Astrocyte of the spinal cord (primary cell): ENCODE measurements at places on chromosomes 3 and 15.
A peak's percentile ranks its signal among the peaks of the same experiment; 100 is the strongest.

DNA sequence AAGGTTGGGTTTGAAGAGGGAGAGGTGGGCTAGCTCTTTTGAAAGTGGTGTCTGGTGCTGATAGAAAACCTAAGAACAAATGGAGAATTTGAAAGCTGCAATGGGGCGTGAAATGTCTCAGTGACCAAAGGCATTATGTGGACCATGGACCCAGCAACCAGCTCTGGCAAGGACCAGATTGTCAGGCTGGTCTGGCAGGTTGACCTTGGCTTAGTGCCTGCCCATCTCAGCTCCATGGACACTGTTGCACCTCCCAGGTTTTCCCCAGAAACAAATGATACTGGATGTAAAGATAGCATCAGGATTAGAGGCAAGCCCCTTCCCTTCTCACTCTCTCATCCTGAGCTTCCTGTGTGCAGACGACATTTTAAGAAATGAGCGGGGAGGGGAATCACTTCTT, 302.9 kb upstream of the LRRFIP2 start:
- no peak for DNase-seq

GRCh38 chr3:114902691-114903101, 244.4 kb downstream of the ZBTB20 start:
- no peak for DNase-seq

GRCh38 chr3:185498503-185499396, at the start of gene TMEM41A:
Gene TMEM41A, minus strand, starts transcription at chr3:185499035. Its CDS starts 74 bp downstream, at chr3:185498961.
- peak; percentile 89 for DNase-seq

DNA sequence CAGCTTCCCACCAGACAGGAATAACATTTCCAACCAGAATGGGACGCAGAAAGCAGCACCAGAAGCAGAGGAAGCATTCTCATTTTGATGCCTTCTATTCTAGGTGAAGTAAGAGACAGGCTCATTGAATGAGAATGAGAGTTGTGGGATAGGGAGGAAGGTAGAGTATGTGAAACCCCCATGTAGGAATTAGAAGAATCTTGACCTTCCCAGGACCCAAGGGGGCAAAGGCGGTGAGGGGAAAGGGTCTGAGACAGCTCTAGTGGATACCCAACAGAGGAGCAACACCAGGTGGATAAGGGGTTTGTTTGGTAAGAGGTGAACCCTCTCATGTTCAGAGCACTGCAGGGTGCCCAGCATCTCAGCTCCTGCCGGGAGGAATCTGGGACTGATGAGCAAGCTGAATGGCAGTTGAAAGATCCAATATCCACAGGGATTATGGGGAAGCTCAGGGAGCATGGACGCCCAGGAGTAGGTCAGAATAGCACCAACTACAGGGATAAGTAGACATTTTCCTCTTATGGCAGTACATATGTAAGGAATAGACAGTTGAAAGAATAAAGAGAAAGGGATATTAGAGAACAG, 77.0 kb downstream of the PLCL2 start:
- no peak for DNase-seq

DNA sequence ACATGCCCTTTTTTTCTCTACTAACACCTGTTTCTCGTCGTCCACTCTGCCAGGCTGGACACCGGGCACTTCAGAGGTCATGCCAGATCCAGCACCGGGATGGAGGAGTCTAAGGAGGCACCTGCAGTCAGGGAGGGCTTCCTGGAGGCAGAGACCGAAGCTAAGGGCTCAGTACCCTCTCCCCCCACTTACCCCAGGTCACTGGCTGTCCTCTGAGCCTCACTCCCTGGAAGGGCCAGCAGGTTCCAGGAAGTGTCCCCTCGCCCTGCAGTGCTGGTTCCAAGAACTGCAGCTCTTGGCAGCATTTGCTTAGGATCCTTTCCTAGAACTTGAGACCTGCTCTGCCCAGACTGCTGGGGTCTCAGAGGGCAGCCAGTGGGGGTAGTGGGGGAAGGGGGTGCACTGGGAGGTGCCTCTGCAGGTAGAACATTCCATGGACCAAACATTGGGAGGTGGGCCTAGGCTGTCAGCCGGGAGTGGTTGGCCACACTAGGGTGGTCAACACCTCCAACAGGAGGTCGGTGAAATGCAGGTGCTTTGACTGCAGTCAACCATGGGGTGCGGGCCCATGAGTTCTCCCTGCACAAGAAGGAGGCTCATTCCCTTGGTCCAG, 11.3 kb downstream of the CISH start:
- no peak for DNase-seq

GRCh38 chr15:41734079-41734478, 40.2 kb upstream of the MAPKBP1 start:
- DNase-seq: no peak

DNA sequence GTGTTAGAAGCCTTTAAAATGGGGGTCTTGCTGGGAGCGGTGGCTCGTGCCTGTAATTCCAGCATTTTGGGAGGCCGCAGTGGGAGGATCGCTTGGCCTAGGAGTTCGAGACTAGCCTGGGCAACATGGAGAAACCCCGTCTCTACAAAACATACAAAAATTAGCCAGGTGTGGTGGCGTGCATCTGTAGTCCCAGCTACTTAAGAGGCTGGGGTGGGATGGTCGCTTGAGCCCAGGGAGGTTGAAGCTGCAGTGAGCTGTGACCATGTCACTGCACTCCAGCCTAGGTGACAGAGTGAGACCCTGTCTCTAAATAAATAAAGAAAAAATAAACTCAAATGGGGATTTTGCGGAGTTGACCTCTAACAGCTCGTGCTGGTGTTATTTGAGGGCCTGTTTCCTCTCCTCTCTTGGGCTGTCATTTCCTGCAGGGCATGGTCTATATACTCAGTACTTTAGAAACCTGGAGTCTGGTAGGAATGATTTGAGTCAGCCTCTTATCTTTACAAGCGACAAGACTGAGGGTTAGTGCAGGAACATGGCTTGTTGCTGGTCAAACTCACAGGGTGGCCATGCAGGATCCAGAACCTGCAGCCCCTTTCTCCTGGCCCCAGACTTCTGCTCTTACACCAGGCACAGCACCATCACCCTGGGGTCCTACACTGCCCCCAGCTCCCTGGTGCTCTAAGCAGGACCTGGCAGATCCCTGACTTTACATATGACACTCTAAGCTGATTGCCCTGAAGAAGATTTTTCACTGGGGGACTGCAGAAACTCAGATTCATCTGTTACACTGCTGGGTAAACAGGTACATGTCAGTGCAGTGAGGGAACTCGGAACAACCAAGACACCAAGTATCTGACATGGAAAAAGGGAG, 15.1 kb downstream of the EHD4 start:
- no peak for DNase-seq

GRCh38 chr3:177345973-177346503, 148.8 kb upstream of the TBL1XR1 start:
- DNase-seq: no peak

DNA sequence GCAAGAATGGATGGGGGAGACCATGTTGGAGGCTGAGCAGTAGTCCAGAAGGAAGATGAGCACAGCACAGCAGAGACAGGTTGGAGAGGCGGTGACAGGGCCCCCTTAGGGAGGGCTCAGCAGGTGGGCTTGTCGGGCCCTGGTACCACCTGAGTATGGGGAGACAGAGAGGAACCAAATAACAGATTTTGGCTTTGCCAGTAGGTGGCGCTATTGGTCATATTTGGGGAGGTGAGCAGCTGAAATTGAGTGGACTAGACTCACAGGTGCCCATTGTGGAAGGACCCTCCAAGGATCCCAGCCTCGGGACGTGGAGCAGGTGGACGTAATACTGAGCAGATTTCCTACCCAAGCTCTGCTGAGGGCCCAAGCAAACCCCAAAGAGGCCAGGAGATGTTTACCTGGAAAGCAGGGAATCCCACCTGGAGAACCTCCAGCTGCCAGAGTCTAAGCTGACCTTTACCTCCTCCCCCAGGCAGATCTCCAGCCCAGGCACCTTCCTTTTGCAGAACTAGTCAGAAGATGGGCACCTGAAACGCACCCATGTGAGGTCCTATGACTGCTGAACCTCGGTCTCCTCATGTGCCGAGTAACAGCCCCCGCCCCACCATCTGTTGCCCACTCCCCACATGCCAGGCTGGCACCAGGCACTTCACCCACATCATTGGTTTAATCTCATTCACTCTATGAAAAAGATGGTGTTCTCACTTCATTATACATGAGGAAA, 24.6 kb upstream of the CORO2B start:
- DNase-seq: peak; percentile 62

DNA sequence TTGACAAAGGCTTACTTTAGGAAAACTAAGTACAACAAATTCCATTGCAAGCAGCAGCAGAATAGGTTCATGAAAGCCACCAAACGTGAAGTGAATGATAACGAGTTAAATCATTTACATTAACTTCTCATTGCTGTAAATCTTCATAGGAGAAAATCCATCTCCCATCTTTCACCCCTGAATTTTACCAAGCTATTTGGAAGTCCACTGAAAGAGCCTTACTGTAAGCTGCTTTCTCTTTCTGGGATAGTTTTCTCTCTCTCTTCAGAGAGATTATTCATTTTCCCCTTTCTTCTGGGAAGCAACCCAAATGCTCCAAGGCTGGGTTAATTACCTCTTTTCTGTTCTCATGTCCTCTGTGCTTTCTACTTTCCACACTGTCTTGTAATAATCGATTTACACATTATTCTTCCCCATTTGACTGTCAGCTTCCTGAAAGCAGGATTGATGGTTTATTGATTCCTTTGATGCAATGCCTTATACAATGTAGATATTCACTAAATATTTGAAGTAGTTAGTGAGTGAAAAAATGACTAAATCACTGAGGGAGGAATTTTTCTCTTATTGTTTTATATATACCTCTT, 914.3 kb upstream of the ARPP21 start:
- DNase-seq: no peak

DNA sequence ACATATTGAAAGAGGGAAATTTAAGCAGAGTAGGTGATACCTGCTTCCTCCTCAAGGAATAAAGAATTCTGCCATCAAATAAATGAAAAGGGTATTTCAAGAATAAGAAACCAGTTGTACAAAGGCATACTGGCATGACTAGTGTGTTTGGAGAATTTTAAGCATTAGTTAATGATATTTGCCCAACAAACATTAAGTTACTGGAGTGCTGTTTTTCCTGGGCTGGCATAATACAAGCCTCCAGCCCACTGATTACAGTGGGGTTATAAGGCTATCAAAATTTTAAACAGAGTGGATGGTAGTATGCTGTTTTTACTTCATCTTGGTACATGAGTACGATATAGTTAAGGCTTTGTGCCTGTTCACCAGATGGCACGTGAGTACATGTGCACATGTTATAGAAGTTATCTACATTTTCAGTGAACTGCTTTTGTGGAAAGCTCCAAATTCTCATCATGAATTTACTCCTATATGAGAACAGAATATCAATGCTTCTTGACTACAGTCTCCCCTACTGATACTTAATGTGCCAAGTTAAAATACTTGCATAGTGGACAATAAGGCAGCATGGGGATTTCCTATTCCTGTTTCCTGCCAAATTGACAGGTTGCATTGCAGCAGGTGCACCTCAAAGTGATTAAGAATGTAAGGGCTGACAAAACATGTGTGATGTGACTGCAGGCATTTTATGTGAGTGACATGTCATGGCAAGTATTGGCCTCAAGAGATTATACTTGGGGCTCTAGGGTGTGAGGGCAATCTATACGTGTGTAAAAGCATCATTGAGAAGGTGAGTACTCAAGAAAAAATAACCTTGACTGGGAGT, 14.9 kb downstream of the NAALADL2 start:
- no peak for DNase-seq

DNA sequence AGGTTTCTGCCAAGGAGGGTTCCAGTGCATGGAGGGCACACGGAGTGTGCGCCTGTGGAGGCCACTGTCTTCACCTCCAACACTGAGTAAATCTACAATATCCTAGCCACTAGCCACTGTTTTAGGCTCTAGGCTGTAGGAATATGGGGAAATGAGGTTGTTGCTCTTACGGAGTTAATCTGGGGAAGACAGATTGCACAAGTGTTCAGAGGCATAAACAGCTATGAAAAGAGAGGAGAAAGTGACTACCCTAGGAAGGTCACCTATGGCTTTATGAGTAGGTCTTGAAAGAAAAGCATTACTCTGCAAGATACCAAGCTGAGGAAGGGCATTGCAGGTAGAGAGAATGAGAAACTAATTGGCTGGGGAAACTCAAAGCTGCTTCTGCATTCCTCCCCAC, 85.7 kb downstream of the CYP19A1 start:
- no peak for DNase-seq

DNA sequence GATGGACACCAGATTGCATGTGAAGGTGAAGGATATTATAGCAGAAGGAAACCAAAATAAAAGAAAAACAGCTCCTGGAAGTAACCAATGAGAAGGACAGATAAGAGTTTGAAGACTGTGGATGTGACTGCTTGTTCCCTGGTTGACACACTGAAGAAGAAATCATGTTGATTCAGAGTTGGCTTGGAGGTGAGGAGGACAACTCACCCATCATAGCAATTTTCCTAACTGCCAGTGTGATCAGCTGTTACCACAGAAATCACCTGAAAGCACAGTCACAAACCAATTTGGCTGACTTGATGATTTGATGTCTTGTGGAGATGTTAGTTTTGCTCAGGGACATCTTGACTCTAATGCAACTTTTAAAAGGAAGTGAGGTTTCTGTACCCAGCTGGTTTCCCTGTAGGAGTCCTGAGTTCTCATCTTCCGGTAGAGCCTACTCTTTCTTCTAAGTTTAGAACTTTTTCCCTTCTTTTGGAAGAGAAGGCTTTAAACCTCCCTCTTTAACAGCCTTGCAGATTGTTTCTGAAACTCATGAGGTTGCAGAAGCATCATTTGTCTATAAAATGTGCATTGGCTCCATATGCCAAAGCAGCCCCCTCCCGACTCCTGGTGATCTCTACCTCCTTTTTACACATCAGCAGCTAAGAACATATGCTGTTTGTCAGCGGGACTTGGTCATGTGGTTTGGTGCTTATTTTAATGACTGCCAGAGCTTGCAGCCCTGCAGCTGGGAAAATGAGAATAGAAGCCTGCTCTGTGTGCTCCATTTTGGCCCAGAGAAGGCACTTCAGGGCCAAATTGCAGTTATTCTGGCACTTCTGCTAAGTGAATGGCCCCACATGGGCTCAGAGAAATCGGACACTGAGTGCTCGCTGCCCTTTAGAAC, 10.3 kb downstream of the ATG7 start:
- peak; percentile 70 for DNase-seq

DNA sequence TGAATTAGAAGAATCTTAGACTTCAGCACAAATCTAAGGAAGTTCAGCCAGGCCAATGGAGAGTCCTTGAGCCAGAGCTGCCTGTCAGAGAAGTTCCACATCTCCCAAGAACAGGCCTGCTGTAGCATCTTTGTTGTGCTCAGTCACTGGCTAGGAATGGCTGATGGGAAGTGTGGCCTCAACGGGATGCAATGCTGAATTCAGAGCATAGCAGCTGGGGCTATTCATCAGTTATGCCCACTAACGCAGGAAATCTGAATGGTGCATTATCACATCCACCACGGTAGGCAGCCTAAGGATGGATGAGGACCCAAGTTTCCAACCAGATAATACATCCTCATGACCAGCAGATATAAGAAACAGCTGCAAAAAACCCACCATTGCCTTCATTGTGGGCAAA, 3.2 kb upstream of the EIF1B start:
- DNase-seq: peak; percentile 23

DNA sequence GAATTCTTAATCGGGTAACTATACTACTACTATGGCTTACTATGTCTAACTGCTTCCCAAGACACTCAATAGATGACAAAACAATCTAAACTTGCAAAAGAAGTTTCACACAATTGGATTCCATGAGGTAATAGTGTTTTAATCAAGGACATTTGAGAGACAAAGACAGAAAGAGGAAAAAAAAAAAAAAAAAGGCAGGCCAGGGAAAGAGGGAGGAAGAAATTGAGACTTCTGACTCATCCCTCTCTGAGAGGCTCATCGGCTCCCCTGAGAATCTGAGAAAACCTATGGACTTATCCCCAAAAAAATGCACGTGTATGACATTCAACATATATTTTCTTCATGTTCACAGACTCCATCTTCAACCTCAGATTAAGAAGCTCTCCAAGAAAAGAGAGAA, 61.0 kb downstream of the SCAPER start:
- peak; percentile 6 for DNase-seq
